Stromal cell of bone marrow (primary cell): ENCODE measurements at places on chromosomes 12 and 14.

DNA sequence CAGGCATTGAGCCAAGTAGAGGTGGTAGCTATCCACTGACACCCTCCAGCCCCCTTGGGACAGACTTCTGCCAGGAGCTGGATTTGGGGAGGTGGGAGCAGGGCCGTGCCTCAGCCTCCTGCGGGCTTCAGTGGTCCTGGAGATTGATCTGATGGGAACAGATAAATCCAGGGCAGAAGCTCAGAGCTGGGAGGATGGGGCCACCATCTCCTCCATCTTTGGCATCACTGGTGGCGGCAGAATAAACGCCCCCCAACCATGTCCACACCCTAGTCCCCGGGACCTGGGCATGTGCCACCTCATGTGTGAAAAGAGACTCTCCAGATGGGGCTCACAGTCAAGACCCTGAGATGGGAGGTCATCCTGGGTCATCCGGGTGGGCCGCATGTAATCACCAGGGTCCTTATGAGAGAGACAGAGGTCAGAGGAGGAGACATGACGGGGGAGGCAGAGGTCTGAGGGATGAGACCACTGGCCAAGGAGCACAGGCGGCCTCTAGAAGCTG, 209.6 kb upstream of the RTL1 start:
- DNase-seq, result no peak

DNA sequence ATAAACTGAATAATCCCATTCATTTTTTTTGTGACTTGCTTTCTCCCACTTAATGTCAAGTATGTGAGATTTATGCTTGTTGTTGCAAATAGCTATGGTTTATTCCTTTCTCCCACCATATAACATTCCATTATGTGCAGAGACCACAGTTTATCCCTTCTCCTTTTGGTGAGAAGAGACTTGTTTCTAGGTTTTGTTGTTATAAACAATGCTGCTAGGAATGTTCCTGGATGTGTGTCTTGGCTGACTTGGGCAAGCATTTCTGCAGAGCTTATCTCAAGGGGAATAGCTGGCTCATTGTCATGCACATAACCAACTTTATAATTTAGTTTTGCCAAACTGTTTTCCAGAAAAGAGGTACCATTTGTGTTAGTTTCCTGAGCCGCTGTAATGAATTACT, 47.6 kb upstream of the PPP1CC start:
- peak; percentile 41 for DNase-seq

DNA sequence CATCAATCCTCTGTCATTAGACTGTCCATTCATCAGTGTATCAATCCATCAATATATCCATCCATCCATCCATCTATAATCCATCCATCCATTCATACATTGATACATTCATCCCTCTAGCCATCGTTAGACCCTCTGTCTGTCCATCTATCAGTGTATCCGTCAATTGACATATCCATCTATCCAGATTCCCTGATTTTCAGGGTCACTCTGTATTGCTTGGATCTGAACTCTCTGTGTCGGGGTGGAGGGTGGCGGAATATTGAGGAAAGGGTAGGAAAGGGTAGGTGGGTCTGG, 17.1 kb downstream of the SDSL start:
- DNase-seq, result no peak

- DNase-seq, result no peak
Measured at GRCh38 chr14:94501588-94502516, 7.4 kb downstream of the SERPINA12 start.

DNA sequence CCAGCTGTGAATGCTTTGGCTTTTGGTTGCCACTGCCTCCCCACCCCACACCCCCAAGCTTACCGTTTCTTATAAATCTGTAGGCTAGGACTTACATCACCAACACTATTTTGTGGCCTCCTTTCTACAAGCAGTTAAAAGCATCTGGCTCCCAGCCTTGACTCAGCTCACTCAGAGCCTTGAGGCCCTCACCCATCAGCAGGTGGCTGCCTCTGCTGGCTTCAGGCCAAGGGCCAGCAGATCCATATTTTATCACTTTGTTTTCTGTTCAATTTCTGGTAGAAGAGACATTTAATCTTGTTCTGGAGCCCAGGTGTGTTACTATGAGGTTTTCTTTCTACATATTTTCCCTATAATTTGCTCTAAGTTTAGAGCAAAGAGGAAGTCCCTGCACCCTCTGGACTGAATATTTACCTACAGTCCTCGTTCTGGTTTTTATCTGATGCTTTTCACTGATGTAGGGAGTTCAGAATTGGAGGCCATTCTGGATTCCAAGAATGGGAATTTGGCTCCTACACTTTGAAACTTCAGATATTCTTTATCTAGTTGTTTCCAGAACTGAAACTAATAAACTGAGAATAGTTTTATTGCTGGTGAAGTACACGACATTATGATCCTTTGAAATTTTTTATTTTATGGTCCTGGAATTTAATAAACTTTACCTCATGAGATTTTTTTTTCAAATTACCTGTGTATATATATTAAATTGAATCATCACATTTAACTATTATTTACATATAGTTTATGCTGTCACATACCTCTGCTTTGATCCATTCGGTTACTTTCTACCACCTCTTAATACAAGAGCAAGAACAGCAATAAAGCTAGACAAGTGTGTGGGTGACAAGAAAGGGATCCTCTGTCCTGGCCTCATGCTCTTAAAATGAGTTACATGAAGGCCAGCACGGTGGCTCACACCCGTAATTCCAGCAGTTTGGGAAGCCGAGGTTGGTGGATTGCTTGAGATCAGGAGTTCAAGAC, 22.2 kb downstream of the PLBD1 start:
- no peak for DNase-seq

DNA sequence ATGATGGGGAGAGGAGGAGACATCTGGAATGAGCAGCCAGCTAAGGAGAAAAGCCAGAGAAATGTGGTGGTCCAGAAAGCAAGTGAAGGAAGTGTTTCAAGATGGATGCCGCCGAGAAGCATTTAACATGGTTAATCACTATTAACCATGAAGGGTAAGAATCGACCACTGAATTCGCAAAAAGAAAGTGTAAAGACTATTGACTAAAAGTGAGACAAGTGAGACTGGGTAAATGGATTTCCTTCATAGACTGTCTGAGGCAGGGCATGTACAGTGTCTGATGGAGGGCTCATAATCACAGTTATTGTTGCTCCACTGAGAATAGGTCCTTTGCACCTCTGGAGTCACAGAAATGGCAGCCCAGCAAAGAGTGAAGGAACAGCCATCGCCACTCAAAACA, 25.3 kb upstream of the CLMN start:
- DNase-seq, result no peak

DNA sequence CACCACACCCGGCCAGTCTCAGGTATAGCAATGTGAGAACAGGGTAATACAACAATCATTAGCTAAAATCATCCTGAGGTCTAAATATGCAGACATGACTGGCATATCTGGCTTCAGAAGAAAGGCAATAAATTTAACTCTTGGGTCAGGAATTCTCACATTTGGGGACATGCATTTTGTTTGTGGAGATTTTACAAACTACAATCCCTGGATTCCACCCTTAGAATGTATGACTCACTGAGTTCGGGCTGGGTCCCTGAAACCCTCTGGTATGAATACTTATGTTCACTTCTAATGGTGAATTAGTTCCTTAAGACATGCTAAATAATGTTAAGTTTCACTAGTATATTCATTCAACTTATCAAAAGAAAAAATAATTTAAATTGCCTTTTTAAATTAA, 98.9 kb upstream of the HMGA2 start:
- no peak for DNase-seq

GRCh38 chr12:67034110-67034879, 234.9 kb upstream of the CAND1 start:
- no peak for DNase-seq

GRCh38 chr12:2226641-2227040, 173.9 kb downstream of the CACNA1C start:
- no peak for DNase-seq

DNA sequence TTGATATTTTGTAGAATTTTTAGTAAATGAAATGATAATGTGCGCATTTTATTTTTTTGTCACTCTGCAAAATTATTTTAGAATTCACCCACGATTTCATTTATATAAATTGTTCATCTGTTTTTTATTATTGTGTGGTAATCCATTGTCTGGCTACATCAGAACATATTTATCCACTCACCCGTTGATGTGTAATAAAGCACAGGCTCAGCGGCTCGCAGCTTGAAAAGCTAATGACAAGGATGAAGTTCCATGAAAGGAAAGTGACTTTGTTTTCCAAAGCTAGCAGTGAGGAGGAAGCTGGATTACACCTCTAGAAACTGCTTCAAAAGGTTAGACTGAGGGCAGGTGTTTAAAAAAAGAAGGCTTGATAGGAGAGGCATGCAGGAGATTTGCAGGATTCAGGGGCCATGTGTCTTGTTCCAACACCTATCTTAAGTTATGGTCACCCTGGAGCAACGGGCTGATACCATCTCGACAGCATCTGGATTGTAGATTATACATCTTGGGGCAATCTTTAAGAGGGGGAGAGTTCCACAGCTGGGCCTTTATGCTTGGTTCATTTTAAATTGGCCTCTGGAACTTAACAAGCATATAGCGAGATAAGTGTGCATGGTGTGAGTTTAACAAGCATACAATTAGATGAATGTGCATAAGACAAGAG, 194.1 kb downstream of the TMTC3 start:
- DNase-seq, result no peak

DNA sequence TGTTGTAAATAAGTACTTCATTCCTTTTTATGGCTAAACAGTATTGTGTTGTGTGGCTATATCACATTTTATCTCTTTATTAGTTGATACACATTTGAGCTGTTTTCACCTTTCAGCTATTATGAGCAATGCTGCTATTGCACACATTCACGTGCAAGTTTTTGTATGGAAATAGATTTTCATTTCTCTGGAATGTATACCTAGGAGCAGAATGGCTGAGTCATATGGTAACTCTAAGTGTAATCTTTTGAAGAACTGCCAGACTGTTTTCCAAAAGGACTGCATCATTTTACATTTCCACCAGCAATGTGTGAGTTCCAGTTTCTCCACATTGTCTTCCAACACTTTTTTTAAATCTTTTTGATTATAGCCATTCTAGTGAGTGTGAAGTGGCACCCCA, 134.0 kb downstream of the SRGAP1 start:
- peak; percentile 24 for DNase-seq

GRCh38 chr14:45015133-45015532, 53.1 kb downstream of the TOGARAM1 start:
- no peak for DNase-seq

- no peak for DNase-seq
Measured at GRCh38 chr12:91413581-91414546, 231.2 kb upstream of the DCN start.

DNA sequence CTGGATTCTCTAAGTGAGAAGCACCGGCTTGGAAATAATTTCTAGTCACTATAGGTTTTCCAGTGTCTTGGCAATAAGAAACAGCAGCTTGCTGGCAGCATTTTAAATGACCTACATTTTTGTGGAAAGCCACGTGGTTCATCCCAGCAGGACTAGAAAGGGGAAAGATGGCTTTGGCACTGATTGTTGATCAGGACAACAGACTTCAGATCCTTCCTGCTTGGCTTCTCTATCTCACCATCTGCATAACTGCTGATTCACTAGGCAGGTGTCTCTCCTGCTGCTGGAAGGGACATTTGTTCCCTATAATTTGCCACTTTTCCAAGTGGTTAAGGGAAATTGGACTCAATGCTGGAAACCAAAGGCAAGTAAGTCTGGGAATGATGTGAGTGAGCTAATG, 131.0 kb downstream of the TTC8 start:
- DNase-seq, result no peak

DNA sequence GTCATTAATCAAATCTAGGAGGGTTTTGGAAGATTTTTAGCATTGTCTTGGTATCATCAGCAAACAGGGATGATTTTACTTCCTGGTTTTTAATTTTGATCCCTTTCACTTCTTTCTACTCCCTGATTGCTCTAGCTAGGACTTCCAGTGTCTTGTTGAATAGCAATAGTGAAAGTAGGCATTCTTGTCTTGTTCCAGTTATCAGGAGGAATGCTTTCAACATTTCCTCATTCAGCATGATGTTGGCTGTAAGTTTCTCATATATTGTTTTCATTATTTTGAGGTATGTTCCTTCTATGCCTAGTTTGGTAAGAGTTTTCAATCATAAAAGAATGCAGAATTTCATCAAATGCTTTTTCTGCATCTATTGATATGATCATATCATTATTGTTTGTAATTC, 244.2 kb upstream of the CLEC14A start:
- no peak for DNase-seq

DNA sequence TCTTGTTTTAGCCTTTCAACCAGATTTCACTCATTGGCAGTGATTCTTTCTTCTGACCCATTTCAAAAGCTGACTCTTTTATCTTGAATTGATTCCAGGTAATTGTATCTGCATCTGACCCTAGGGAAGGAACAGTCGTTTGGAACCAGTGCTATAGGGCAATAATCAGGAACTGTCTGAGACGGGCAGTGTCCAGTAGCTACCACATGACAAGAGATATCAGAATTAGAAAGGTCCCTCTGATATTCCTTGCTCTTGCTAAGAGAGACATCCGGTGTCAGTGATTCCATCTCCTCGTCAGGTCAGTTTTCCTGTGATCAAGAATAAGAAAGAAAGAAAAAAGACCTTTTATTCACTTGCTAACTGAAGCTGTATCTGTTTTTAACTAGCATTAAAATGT, 47.8 kb upstream of the PDE3A start:
- DNase-seq, result no peak

GRCh38 chr14:99354166-99354875, 82.3 kb upstream of the BCL11B start:
- DNase-seq, result no peak

DNA sequence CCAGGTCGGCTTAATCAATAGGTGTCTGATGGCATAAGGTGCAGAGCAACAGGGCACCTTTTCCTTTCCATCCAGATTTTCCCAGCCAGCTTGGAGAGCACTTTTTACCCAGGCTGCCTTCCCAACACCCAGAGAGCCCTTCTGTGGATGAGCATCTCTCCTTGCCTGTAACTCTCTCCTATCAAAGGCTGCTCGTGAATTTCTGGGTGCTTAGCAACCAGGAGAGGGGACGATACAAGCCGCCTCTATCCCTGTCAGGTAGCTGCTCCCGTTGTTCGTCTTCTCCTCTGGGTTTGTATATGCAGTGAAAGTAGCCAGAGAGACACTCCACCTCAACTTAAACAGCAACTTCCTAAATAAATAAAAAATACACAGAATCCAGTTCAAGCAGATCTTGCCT, 124.2 kb downstream of the CACNA1C start:
- DNase-seq, result no peak

DNA sequence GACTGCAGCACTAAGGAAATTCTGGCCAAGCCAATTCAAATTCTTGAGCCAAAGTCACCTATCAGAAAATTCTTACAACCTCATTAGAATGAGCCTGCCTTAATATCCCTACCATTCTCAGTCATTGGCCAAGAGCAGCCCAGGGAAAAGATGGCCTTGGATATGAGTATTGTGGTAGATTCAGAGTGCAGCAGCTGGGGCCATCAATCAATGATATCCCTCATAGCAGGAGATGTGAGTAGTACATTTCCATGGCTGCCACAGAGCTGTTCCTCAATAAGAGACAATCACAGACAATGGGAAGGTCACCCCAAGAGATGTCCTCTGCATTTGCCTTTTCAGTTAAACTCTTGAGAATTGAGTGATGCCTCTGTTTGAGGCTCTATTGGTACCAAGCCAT, 161.6 kb downstream of the DYRK2 start:
- no peak for DNase-seq
